Mesenchymal stem cell (in vitro differentiated cells and primary cell): ENCODE measurements at places on chromosomes 6 and 20.
A peak's percentile ranks its signal among the peaks of the same experiment; 100 is the strongest.

GRCh38 chr6:44234101-44235025, 11.0 kb downstream of the SLC29A1 start:
- H3K36me3 ChIP-seq, result peaks cover 42% of the 10 kb centered on the region
- H3K27me3 ChIP-seq, result no peaks in the 10 kb centered on the region
- DNase-seq, result peak; percentile 75
- H3K4me1 ChIP-seq, result peaks cover 25% of the 10 kb centered on the region

DNA sequence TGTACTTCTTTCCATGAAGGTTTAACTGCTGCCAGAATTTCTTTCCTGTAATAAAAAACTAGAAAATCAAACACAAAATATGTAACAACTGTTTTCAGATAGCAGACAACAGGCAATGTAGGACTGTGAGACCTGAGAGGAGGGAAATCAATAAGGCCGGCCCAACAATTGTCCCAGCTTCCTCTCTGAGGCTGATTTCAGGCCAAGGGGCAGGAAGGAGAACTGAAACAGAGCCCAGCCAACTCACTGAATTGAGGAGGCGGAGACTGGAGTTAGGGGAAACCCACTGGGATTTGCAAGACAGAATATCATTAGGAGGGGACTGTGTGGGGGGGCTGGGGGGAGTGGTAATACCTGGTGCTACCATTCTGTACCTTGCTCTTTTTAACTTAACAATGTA, 42.2 kb downstream of the FLRT3 start:
- no peak overlapping the region for H3K27ac ChIP-seq
- no peaks in the 10 kb centered on the region for H3K4me1 ChIP-seq
- H3K4me3 ChIP-seq, result no peak overlapping the region
- no peak for DNase-seq

DNA sequence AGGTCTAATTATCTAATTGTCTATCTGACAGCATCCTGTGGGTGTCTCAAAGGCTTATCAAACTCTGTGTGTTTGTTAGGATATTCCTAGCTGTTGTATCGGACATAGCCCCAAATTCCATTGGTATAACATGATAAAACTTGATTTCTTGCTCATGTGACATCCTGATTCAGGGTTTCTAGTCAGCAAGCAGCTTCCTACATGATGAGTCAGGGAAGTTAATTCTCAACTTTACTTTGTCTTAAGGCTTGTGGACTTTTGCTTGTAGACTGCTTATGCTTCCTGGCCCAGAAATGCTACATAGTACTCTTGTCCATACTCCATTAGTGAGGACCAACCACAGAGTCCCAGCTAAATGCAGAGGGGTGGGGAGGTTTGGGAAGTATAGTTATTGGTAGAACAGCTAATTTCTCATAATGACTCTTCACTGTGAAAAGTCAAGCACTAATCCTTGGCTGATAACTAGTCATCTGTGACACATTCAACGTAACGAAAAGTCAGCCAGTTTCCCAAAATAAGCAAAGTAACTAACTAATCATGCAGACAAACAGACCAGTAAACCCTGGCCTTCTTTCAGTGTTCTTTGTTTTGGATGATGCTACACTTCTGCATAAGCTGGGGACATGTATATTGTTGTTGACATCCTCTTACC, 25.8 kb downstream of the NKAIN2 start:
- no peaks in the 10 kb centered on the region for H3K27me3 ChIP-seq
- no peaks in the 10 kb centered on the region for H3K4me1 ChIP-seq
- peak overlapping the region; percentile 80 for H3K27ac ChIP-seq

- peaks cover 1% of the 10 kb centered on the region for H3K4me1 ChIP-seq
- DNase-seq, result no peak
- no peak overlapping the region for H3K4me3 ChIP-seq
- no peak overlapping the region for H3K27ac ChIP-seq
- no peaks in the 10 kb centered on the region for H3K36me3 ChIP-seq
These were observed 164.8 kb downstream of the TFAP2C start for GRCh38 chr20:56793916-56794315.

DNA sequence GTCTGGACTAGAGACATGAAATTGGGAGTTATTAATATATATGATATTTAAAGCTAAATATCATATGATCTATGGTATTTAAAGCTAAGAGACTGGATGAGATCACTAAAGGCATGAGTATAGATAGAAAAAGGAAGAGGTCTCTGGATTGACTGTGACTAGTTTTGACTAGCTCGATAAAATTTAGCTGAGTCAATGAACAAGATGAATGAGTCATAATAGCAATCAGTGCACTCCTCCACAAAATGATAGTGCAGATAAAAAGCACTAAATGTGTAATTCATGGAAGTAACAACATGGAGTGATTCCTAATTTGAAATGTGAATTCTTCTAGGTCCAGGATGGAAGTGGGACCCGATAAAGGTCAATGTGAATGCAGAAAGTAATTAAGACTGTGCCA, 127.4 kb downstream of the PFDN4 start:
- H3K4me1 ChIP-seq, result peaks cover 1% of the 10 kb centered on the region
- H3K4me3 ChIP-seq, result no peak overlapping the region
- H3K27me3 ChIP-seq, result no peaks in the 10 kb centered on the region

DNA sequence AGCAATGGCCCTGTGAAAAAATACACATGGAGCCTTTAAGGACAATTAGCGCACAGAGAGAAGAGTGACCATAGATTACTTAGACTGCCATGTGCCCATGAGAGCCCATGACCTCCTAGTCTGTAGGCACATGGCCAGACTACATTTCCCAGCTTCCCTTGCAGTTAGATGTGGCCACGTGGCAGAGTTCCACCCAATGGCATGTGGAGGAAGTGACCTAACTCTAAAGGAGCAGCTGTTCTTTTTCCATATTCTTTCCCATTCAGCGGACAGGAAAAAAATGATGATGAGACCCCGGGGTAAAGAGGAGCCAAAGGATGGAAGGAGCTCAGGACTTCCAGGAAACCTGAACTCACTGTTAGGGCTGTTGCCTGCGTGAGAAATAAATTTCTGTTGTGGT, 116.6 kb downstream of the CBLN4 start:
- H3K36me3 ChIP-seq, result no peaks in the 10 kb centered on the region
- H3K27ac ChIP-seq, result no peak overlapping the region
- no peak overlapping the region for H3K4me3 ChIP-seq
- H3K4me1 ChIP-seq, result no peaks in the 10 kb centered on the region
- no peak for DNase-seq

DNA sequence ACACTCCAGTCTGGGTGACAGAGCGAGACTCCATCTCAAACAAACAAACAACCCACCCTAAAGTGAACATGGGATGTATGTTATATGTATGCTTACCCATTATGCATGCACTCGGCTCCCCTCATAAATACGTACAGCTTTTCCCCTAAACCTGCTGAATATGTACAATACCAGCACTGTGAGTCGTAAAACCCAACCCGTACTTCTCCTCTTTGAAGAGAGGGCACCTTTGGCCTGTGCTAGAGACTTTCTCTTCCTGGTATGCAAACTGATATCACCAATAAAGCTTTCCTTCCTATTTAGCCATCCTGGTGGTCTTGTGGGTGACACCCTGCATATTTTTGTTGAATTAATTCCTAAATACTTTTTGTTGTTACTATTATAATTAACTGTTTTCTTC, 51.3 kb downstream of the VSTM2L start:
- H3K4me3 ChIP-seq, result no peak overlapping the region
- H3K36me3 ChIP-seq, result no peaks in the 10 kb centered on the region
- no peak for DNase-seq

DNA sequence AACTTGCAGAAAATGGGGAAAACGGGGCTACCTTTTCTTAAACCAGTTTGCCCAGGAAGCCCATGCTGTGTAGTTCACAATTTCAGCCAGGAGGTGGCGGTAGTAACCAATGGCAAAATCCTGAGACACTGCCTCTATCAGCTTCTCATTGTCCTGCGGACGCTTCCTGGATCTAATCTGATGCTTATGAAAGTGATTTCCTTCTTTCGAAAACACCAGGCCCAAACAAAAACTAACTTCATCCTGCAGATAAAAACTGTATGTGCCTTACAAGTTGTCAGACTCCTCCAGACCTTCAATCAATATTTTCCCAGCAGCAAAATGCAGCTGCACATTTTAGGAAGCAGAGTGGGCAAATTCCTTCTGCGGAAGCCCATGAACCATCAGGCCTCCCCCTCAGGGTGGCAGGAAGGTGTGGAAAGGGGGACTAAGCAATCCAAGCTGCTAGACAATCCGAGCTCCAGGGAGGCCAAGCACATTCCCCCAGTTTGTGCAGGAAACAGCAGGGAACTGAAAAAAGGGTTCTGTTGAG, 88.5 kb downstream of the LY86 start:
- no peak overlapping the region for H3K4me3 ChIP-seq
- H3K27ac ChIP-seq, result no peak overlapping the region
- peaks cover 11% of the 10 kb centered on the region for H3K4me1 ChIP-seq
- DNase-seq, result peak; percentile 81
- H3K36me3 ChIP-seq, result no peaks in the 10 kb centered on the region
- H3K27me3 ChIP-seq, result no peaks in the 10 kb centered on the region

DNA sequence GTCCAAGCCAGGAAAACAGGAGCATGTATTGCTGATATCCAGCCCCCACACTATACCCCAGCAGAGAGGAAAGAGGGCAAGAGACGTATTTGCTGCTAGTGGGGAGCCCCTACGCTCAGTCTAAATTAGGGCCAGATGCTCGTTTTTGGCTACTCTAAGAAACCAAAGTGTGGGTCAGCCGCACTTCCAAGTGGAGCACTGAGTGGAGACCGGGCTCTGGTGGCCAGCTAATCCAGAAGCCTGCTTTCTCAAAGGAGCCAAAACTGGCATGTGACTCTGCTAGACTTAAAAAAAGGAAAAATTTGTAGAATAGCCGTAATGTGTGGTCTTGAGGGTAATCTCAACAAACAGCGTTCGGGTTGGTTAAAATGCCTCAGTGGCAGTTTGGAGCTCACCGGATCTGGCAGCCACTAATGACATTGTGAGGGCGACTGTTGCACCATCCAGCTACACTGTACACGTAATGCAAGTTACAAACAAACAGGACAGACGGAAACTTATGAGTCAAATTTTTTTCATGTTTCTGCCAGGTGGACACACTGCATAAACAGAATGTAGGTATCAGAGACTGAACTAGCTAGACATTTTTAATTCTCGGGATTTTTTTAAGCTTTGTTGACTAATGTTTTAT, 230.9 kb downstream of the FOXC1 start:
- no peaks in the 10 kb centered on the region for H3K27me3 ChIP-seq
- no peak overlapping the region for H3K4me3 ChIP-seq
- H3K36me3 ChIP-seq, result no peaks in the 10 kb centered on the region
- no peak for DNase-seq
- H3K4me1 ChIP-seq, result peaks cover 5% of the 10 kb centered on the region
- no peak overlapping the region for H3K27ac ChIP-seq

DNA sequence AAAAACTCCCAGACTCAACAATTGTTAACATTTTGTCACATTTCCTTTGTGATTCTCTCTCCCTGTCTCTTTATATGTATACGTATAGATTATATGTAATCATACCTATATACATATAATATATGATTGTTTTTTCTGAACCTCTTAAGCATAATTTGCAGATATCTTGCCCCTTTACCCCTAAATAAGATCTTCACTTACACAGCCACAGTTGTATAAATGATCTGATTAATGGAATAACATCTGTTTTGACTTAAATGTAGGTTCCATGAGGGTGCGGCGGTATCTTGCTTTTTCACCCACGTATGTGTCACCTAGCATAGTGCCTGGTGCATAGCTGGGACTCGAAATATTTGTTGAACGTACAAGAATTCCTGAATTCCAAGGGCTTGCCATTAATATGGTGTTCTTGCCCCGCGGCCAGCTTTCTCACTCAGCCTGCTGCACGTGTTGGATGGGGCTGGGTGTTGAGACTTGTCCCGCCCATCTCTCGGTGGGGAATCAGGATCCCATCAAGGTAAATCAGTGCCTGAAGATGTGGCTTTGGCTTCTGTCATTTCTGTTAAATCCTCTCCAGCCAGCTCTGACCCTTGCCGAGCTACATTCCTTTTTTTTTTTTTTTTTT, 10.4 kb upstream of the MANBAL start:
- peaks cover 3% of the 10 kb centered on the region for H3K4me1 ChIP-seq
- H3K27me3 ChIP-seq, result peaks cover 5% of the 10 kb centered on the region
- H3K4me3 ChIP-seq, result no peak overlapping the region

DNA sequence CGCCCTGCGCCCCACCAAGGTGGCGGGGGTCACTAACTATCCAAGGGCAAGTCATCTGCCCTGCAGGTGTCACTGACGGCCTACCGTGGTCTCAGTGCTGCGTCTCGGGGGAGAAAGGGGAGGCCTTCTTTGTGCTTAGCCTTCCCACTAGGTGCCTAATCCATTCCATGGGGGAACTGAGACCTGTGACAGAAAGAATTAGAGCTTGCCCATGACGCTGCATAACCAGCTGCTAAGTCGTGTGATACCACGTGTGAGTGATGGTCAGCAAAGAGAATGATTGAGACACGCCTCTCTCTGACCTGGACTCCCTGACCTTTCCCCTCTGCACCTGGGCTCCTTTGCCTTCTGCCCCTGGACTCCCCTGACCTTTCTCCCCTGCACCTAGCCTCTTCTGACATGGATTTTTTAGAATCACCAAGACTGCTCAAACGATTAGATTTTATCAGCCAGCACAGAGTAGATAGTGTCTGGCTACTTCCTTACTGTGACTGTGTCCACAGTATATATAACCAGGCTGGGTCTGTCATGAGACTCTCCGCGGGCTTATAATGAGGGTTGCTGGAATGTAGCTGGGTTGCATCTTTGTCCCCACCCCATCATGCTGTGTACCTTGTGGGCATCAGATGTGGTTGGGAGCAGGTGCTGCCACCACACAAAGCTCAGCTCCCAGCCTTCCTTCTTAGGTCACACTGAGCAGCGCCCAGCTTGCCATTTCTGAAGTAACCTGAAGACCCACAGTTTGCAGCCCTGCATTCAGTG, 140.6 kb downstream of the TMEM242 start:
- H3K27me3 ChIP-seq, result no peaks in the 10 kb centered on the region
- H3K4me3 ChIP-seq, result no peak overlapping the region
- no peak for DNase-seq
- H3K36me3 ChIP-seq, result peaks cover 43% of the 10 kb centered on the region
- H3K4me1 ChIP-seq, result peaks cover 5% of the 10 kb centered on the region
- H3K27ac ChIP-seq, result no peak overlapping the region

DNA sequence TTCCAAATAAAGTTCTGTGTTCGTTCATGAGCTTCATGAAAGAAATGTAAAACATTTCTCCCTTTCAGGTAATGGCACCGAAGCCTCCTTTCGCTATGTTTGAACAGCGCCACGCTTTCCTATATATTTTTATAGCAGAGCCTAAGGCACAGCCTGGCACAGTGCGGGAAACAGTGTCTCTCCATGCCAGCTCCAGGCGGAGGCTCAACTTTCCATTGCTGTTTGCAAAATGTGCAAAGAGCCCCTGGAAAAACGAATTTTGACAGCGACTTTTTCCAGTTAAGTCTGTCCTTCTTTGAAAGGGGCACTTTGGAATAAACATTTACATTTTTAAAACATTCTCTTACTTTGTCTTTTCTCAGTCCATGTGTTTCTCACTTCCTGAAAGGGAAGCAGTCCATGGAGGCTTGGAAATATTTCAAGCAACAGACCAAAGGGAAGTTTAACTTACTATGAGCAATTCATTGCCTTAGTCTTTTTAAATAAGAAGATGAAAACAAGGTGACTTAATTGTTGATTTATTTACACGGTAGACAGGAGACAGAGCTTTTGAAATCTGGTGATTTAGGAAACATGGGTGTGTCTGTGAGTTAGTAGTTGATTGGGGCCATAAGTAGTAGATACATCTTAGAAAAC, 769 bp downstream of the CCN6 start:
- no peak for DNase-seq
- H3K36me3 ChIP-seq, result no peaks in the 10 kb centered on the region
- no peak overlapping the region for H3K27ac ChIP-seq
- no peak overlapping the region for H3K4me3 ChIP-seq

- H3K27me3 ChIP-seq, result no peaks in the 10 kb centered on the region
- no peaks in the 10 kb centered on the region for H3K4me1 ChIP-seq
- peak within 1 kb of the TSS; percentile 84 for H3K27ac ChIP-seq
- H3K36me3 ChIP-seq, result no peaks in the 10 kb centered on the region
These were observed at the start of gene RNF217 for GRCh38 chr6:124961777-124962638. RNF217 (plus strand) TSS chr6:124962437; CDS start chr6:124962545, 108 bp downstream.

GRCh38 chr6:119385994-119386393, 36.4 kb upstream of the MAN1A1 start:
- no peak for DNase-seq
- no peak overlapping the region for H3K4me3 ChIP-seq
- H3K36me3 ChIP-seq, result no peaks in the 10 kb centered on the region
